ENCODE measurements at places on chromosomes 11 and 22.

GRCh38 chr11:92026664-92027063, 198.0 kb upstream of the FAT3 start:
- no peak for DNase-seq

- DNase-seq = no peak
Measured at GRCh38 chr22:24359452-24360120, 67.8 kb upstream of the ADORA2A start.

- DNase-seq = no peak
Measured at GRCh38 chr22:25165785-25166184, 33.9 kb upstream of the CRYBB3 start.

- no peak for DNase-seq
Measured at GRCh38 chr11:122038543-122038942, 77.5 kb downstream of the BLID start.

- no peak for DNase-seq
Measured at GRCh38 chr11:69941546-69942332, 122.5 kb upstream of the FGF3 start.

GRCh38 chr22:49142296-49142695, 685.4 kb downstream of the BRD1 start:
- no peak for DNase-seq

GRCh38 chr11:119388103-119388502, 6.6 kb upstream of the USP2 start:
- no peak for DNase-seq

GRCh38 chr11:900545-900944, 10.1 kb downstream of the CHID1 start:
- no peak for DNase-seq

- DNase-seq = no peak
Measured at GRCh38 chr11:7046474-7047175, 26.3 kb downstream of the NLRP14 start.

- no peak for DNase-seq
Measured at GRCh38 chr22:27748751-27749191, 52.8 kb downstream of the MN1 start.

GRCh38 chr11:57426439-57426928, 437 bp downstream of the SLC43A3 start:
- no peak for DNase-seq

DNA sequence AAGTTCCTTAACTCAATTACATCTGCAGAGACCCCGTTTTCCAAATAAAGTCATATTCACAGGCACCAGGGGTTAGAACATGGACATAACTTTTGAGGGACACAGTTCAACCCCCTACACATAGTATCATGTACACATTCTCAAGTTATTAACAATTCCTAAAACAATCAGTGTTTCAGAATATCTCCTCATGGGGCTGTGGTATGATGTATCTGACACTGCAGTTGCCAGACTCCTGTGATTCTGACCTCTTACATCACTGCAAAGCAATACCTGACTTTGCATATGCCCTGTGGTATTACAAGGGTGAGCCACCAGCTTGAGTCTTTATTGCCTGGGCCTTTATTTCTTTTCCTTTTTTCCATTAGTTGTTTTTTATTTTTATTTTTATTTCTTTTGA, 141.7 kb downstream of the COMMD9 start:
- no peak for DNase-seq

- DNase-seq = no peak
Measured at GRCh38 chr11:99683933-99684332, 663.2 kb downstream of the CNTN5 start.

GRCh38 chr11:73140213-73141030, 1.7 kb downstream of the FCHSD2 start:
- no peak for DNase-seq

DNA sequence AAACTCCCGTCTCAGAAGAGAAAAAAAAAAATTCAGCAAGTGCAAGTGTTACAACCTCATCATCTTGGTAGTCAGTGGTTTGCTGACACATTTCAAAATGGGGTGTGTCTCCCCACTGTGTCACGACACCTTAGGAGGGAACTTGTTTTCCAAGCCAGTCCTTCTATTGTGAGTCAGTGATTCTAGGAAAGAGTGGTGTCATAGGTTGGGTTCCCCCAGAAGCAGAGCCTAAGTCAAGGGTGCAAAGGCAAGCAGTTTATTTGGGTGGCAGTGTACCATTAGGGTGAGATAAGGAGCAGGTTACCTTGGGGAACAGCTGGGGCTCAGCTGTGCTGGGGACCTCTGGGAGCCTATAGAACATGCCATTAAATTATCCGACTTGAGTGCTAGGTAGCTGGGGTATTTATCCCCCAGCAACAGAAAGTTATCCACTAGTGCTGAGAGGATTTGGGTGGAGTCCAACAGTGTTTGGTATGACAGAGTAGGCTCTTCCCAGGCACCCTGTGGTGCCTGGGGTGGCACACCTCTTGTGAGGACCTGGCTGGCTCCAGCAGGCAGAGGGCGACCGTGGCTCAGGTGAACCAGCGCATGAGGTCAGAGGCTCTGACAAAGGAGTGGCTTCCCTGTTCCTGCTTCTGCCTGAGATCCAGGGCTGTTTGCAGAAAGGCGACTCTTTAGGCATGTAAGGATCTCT, 41.7 kb downstream of the KIAA1671 start:
- DNase-seq = no peak

- DNase-seq = no peak
Measured at GRCh38 chr11:59616396-59616982, 915 bp upstream of the OSBP start.

GRCh38 chr22:38753948-38754750, 1.6 kb downstream of the SUN2 start:
- no peak for DNase-seq

DNA sequence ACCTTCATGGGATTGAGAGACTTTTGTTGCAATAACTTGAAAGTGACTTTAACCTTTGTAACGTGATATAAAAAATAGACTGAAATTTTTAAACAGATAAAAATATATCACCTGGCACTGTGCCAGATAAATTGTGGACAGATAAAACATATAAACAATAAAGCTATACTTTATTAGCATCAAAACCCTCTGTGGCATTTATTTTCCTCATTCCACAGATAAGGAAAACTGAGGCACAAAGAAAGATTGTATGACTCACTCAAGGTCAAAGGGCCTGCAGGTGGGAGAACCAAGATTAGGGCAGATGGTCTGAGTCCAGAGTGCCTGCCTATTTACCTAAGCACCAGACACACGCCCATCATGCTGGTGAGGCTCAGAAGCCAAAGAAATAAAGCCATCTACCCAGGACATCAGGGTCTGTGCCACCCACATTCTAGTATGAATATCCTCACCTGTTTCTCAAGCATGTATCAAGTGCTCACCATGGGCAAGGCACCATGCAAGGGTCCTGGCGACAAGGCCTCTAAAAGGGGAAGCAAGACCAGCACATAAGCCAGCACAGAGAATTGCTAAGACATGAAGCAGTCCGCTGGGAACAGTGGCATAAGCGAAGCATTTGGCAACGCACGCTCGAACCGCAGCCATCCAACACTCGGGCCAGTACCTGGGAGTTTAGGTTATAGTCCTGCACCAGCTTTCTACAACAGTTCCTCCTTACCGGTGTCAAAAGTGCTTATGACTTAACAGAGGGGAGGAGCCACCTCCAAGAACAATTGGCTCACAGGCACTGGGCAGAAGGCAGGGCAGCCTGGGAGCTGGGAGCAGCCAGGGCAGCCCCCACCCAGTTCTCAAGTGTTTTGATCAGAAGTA, 17.6 kb downstream of the MYH9 start:
- no peak for DNase-seq

- no peak for DNase-seq
Measured at GRCh38 chr22:48961705-48962104, 866.0 kb downstream of the BRD1 start.

DNA sequence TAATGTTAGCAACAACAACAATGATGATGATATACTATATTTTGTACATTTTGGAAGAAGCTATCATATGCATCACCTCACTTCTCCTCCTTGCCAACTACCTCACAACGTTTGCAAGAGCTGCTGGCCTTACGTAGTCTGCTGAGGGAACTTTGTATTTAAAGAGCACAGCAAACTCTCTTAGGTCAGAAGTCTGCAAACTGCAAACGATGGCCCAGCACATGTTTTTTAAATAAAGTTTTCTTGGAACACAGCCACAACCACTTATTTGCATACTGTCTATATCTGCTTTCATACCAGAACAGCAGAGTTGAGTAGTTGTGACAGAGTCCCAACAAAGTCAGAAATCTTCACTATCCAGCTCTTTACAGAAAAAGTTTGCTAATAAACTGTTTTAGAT, 261.7 kb downstream of the TENM4 start:
- DNase-seq = no peak

DNA sequence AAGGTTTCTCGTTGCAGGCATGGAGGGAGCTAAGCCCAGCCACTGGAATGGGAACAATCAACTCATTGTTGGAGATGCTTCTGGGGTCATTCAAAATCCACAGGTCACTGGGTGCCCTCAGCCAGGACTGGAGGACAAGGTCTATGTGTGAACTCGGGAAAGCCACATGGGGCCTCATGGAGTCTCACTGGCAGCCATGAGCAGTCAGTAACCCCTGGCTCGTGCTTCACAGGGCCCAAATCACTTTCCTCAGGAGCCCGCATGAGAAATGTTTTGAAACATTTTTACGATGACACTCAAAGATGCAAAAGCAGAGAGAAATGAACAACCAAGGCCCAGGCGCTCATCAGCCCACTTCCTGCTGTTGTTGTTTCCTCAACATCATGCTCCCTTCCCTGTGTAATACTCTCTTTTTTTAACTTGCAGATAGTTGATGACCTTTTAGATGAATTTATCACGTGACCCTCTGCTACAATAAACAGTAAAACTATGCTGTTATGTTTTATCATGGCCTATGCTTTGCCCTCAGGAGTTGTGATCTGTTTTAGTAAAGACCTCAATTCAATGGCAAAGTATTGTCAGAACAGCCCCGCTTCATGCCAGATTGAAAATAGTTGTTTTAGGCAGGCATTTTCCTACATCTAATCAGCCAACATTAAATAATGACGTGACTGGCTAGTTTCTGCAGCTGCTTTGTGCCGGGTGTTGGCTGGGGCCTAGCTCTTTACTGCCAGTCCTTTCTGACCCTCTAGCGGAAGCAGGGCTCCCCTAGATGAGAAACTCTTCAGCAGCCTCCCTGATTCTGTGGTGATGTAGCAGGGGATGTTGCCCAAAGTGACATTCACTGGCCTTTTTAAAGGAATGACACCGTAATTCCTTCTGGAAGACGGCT, 39.7 kb downstream of the ADAMTS15 start:
- DNase-seq = no peak

DNA sequence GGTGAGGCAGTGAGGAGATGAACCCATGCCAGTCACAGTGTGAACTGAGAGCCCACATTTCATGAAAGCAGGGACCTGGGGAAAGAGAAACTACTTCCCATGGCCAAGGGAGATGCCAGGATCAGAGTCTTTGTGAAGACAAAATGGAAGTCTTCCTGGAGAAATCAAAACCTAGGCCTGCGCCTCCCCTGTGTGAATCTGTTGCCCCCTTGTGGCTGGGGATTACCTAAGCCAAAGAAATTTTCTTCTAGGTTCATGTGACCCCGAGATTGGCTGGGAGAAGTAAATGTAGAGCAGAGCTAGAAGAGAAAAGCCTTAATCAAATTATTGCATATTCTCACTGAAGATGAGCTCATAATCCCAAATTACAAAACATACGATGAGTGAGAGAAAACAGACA, 1075.3 kb downstream of the TBC1D22A start:
- no peak for DNase-seq

- DNase-seq = no peak
Measured at GRCh38 chr11:36156161-36156816, 132.9 kb downstream of the COMMD9 start.

GRCh38 chr11:121086866-121087265, 14.2 kb upstream of the TECTA start:
- no peak for DNase-seq

GRCh38 chr11:78973876-78974275, 399.2 kb upstream of the NARS2 start:
- no peak for DNase-seq

GRCh38 chr11:58837707-58838388, 6.7 kb downstream of the GLYATL2 start:
- no peak for DNase-seq

GRCh38 chr22:36387709-36387958, 133 bp downstream of the MYH9 start:
- no peak for DNase-seq

DNA sequence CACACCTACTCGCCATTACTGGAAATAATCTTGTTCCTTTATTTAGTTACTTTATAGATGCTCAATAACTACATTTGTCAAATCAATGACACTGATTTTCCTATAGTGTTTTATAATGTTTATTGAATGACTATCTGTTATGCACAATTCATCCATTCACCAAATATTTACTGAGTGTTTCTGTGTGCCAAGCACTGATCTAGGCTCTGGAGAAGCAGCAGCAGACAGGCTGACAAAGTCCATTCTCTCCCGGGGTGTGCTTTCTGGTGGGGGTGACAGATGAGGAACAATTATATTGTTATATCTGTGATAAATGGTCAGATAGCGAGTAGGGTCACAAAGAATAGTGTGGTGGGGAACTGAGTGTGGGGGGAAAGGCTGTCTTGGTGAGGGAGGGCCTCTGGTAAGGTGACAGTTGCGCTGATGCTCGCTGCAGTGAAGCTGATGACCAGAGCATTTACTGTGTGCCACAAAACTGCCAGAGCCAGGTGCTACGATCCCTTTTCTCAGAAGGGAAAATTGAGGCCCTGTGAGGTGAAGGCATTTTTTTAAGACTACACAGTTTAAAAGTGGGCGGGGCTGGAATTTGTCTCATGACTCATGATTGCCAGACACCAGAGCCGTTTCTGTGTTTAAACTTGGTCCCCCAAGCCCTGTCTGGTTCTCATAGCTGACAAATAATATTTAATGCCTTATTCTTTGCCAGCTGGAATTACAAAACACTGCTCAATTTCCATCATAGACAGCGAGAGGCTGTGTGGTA, 10.2 kb downstream of the PACS1 start:
- peak; percentile 63 for DNase-seq

DNA sequence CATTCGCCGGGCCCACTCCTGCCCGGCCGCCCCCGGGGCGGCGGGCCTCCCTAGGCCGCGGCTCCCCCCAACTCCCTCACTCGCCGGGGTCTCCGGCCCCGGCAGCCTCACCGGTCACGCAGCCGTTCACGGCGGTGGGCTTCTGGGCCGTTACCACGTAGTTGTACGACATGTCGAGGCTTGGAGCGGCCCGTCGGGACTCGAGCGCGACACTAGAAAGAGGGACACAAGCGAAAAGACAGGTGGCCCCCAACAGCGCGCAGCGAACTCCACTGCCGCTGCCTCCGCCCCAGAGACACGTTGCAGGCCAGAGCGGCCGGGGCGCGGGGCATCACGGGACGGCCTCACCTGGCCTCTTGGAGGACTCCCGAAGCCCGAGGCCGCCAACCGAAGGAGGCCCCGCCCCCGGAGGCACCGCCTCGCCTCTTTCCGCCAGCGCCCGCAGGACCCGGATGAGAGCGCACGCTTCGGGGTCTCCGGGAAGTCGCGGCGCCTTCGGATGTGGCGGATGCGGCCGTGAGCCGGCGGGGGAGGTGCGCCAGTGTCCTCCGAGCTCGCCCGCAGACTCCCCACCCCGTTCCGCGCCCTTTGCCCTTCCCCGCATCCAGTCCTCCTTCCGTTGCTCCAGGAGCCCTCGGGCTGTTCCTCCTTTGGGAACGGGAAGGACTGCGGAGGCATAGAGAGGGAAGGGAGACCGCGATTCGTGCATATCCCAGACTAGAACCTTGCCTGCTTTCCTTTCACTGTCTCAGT, at the start of the genes DDB1 and TKFC:
Gene DDB1 (minus strand): TSS at position 309 of the 753 bp plus-strand sequence. CDS start 137 bp downstream, at position 172.
Gene TKFC (plus strand): TSS at position 432 of the 753 bp plus-strand sequence. CDS start 1,501 bp downstream, outside the sequence.
- peak; percentile 96 for DNase-seq

Measured in T-helper 9 cell (primary cell).